ENCODE measurements at places on chromosomes 11 and 22.

DNA sequence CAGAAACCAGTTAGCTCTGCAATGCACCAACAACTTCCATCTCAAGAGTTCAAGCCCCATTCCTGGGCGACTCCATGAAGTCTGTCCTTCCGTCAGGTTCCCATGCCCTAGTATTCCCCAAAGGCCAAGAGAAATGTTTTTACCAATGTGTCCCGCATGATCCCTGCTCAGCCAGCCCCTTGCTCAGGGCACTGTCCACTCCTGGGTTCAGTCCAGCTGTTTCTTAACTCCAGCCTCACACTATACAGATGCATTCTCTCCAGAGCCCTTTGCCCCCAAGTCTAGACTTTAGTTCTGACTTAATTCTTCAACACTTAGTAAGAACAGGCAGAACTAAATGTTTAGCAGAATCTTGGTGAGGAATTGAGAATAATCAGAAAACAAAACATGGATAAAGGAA lies 497.5 kb downstream of the SOX6 start:
- no peak for DNase-seq

- no peak for DNase-seq
Measured at GRCh38 chr22:23714596-23715578, 24.1 kb downstream of the RGL4 start.

- no peak for DNase-seq
Measured at GRCh38 chr11:15232496-15232895, 117.8 kb downstream of the INSC start.

- DNase-seq, result no peak
Measured at GRCh38 chr22:39384750-39385480, 14.7 kb upstream of the TAB1 start.

- no peak for DNase-seq
Measured at GRCh38 chr22:46469711-46470110, 67.7 kb downstream of the CELSR1 start.

Measured in right lobe of liver (tissue), 6 donors.